H4 (cell line): ENCODE measurements at places on chromosomes 7 and 10. TPM values are rescaled to one million over a fixed set of nuclear protein-coding genes. Genes with fewer than 3 reads are reported as not detected.

SEMA3E gene
- 8.0 and 9.4 TPM in 2 replicates for total RNA-seq

DOCK1 gene
- 28.9 and 34.4 TPM in 2 replicates for total RNA-seq

NPTX2 gene
- total RNA-seq, result not detected in 2 replicates

ANK3 gene
- 9.1 and 10.2 TPM in 2 replicates for total RNA-seq

- DNase-seq, result no peak
Observed at GRCh38 chr7:2213551-2214215, 19.1 kb downstream of the MAD1L1 start.

- no peak for DNase-seq
Observed at GRCh38 chr10:50397312-50398140, 146.2 kb upstream of the ASAH2 start.

GRCh38 chr10:349081-349480 is 213.8 kb downstream of the ZMYND11 start:
- DNase-seq, result no peak

DNA sequence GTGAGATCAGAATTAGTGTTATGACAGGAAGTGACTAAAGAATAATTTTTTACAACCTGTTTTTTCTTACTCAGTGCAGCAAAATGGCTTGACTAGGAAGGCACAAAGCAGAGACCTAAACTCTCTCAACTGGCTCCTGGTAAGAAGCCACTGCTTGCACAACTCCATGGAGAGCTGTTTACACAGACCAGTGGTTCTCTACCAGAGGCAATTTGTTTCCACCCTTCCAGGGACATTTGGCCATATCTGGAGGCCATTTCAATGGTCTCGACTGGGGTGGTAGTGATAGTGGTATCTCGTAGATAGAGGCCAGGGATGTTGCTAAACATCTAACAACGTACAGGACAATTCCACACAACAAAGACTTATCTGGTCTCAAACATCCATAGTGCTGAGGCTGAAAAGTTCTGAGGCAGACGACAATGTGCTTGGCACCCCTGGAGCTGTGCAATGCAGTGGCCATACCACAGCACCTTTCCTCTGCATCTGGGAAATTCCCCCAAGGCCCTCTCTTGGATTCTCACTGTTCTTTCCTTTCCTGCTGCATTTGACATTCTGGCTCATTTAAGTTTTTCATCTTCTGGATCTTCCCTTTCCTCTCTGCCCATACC is 105.4 kb upstream of the LAMB4 start:
- DNase-seq, result no peak

DNA sequence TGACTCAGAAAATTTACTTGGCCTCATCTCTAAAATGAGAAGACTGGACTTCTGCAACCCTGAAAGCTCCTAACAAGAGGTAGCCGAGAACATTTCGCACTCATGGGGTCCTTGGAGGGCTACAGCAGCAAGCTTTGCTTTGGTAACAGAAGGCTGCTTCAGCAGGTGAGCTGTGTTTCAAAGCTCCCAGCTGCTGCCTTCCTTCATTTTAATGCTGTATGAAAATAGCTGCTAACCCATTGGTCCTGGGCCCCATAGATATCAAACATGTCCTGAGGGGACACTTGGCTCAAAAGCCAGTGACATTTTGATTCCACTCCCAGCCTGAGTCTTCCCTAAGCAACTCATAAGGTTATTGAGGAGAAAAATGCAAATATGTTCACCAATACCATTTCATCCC is 14.3 kb upstream of the MALSU1 start:
- DNase-seq, result no peak

DNA sequence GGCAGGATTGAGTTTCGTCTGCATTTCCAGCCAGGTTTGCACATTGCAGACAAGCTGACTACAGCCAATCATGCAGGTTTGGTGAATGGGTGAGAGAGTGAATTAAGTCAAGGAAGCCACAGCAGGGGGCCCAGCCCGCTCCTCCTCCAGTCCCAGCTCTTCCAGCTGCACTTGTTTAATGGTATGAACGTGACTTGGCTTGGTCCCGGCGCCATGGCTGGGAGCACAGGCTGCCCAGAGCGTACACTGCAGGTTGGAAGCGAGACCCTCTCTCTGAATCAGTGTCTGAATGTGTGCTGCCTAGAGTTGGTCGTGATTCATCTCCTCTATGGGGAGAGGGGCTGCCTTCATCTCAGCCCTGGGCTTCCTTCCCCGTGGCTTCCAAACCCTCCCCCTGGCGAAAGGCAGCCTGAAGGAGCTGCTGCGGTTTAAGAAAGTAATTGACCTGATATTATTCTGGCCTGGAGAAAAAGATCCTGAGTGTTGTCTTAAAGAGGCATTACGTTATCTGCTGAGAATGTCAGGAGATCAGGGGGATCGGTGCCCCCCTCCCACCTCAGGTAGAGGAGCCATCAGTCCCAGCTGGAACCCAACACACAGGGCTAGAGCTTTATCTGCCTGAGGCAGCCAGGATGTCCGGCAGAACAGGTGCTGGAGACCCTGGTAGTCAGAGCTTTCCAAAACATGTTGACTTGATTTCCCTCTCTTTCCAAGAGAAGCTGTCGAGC is 132.1 kb downstream of the COL26A1 start:
- no peak for DNase-seq

DNA sequence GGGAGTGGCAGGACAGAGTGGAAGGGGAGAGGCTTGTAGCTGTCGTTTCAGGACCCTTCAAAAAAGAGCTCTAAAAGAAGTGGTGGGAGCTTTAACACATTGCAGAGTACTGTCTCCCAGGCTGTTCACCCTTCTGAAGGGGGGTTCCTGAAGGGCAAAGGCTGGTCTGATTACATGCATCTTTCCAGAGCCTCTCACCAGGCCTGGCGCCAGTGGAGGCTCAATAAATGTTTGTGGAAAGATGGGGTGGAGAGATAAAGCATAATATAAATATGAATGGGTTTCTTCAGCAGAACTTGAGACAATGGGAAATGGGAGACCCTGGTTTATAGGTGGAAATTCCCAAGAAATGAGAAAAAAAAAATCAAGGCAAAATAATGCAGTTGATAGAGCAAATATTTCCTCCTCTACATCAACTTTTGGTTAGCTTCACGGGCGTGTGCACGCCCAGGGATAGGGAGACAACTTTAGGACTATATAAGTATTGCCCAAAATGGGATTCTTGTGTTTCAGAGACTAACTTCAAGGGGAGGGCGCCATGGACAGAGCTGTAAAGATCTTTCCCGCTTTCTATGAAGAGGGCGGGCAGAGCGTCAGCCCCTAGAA is 613 bp upstream of the BUB3 start:
- DNase-seq, result no peak

- no peak for DNase-seq
Observed at GRCh38 chr7:77288676-77289320, 89.2 kb upstream of the FGL2 start.

GRCh38 chr10:49756641-49757040 is 5.5 kb downstream of the OGDHL start:
- DNase-seq, result no peak

DNA sequence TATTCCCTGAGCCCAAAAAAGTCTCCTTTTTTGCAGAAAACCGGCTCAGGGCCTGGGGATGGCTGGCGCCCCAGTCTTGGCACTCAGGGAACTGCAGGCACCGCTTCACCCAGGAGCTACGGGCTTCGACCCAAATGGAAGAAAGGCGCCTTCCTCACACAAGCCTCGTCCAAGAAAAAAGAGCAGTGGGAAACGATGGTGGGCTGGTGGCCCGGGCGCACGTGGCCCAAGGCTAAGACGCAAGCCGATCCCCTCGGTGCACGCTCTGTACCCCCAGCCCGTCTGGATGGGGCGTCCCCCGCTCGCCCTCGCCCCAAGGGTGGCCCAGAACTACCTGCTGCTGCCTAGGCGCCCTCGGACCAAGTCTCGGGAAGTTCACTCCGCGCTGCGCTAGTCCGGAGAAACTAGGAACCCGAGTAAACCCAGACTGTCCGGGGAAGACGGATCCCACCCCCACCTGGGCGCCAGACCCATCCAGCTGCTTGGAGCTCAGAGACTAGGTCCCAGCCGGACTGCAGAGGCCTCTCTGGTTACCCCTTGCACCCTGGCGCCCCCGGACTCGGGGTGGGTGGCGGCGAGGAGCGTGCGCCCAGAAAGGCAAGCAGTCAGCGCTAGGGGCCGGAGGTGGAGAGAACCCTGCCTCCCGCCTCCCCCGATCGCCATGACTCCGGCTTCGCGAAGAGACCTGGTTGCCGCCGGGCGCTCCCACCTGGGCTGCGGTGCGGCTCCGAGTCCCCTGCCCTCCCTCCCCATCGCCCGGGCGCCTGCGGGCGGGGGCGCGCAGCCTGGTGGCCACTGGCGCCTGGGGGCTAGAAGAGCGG is 76.4 kb downstream of the CALN1 start:
- no peak for DNase-seq

DNA sequence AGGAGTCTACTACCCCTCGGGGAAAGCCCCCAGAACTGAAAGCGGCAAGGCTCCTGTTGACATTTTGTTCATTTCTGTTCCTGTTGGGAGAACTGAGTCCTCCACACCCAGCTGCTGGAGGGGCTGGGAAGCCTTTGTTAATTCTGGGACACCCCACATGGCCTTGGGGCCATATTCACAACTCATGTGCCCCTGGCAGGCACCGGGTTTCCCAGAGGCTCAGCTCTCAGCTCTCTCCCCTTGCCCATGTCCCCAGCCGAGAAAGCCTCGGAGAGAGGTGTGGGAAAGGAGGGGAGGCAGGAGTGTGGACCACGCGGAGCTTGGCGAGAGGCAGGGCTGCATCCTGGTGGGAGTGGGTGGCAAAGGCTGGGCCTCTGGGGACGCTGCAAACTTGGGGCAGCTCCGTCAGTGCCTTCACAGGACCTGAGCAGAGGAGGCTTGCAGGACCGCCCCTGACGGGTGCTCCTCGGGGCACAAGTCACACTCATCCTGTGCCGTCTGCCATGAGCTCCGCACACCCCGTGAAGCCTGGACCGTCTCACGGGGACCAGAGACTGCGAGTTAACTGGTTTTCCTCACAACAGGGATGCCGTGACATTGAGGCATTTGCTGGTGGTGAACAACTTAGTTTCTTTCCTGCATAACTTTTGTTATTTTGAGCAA is 140.9 kb downstream of the DNAJB6 start:
- DNase-seq, result no peak
